ENCODE measurements at places on chromosomes 2 and 18. TPM values are rescaled to one million over a fixed set of nuclear protein-coding genes. Genes with fewer than 3 reads are reported as not detected.

SRD5A2 gene
- not detected for total RNA-seq

FAM210A gene
- 23.5 TPM for total RNA-seq

IL1F10 gene
- not detected for total RNA-seq

COLEC12 gene
- total RNA-seq = 5.0 TPM

IL36B gene
- not detected for total RNA-seq

NYAP2 gene
- 21.9 TPM for total RNA-seq

NXPH2 gene
- 26.9 TPM for total RNA-seq

GALNT3 gene
- total RNA-seq = 7.8 TPM

Measured in parietal lobe (tissue), 2 donors.